ENCODE measurements at places on chromosomes 5 and 9. TPM values are rescaled to one million over a fixed set of nuclear protein-coding genes. Genes with fewer than 3 reads are reported as not detected.

The ABCA2 gene
- 37.1 TPM for total RNA-seq

The ABLIM3 gene
- 2.4 TPM for total RNA-seq

The MGAT1 gene
- total RNA-seq, result 57.1 TPM

The OR13C4 gene
- not detected for total RNA-seq

The SNCAIP gene
- 10.2 TPM for total RNA-seq

The GHR gene
- total RNA-seq, result 0.27 TPM

The QRFP gene
- not detected for total RNA-seq
